ENCODE measurements at places on chromosomes 16 and 17.

DNA sequence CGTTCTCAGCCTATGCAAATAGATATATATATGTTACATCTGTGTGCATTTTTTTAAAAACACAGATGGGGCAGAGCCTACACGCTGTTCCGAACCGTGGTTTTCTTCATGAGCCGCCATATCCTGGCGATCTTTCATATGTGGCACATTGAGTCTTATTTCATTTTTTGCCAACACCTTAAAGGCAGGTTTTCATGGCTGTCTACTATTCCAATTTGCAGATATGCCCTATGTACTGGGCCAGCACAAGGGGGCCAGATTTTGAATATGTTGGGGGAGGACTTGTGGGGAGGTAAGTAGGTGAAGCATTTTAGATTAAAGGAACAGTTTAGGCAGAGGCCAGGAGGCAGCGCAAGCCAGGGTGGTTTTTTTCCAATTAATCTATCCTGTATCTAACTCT, 16.0 kb downstream of the WFDC1 start:
- no peak for DNase-seq

- DNase-seq = peak; percentile 43
Observed at GRCh38 chr16:1277151-1277598, 21.3 kb downstream of the TPSD1 start.

DNA sequence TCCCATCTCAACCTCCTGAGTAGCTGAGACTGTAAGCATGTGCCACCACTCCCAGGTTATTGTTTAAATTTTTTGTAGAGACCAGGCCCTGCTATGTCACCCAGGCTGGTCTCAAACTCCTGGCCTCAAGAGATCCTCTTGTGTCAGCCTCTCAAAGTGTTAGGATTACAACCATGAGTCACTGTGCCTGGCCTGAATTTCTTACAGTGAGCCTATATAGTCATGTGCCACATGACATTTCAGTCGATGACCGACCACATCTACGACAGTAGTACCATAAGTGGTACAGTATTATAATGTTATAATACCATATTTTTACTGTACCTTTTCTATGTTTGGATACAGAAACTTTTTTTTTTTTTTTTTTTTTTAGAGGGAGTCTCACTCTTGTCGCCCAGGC, 195.3 kb downstream of the STX8 start:
- DNase-seq = no peak

- peak; percentile 3 for DNase-seq
Observed at GRCh38 chr16:83666449-83666848, 141.3 kb upstream of the HSBP1 start.
